Fibroblast of pulmonary artery (primary cell): ENCODE measurements at places on chromosomes 6 and 20.

GRCh38 chr6:17856306-17856705 lies 131.1 kb downstream of the KIF13A start:
- no peak for DNase-seq

DNA sequence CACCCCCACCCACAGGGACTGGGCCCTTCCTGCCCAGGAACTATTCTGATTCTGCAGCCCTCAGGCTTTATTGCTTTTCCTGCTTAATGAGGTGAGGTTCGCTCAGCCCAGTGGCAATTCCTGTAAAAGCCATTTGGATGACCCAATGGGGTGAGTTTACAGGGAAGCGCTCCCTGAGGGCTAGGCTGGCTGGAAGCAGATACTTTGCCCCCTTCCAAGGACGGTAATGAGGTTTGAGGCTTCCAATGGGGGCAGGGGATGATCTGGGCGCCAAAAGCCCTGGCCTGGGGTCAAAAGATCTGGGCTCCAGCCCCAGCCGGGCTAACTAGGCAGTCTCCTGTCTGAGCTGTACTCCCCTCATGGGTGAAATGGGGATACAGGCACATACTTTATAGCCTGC lies 41.8 kb downstream of the RIPOR3 start:
- no peak for DNase-seq

DNA sequence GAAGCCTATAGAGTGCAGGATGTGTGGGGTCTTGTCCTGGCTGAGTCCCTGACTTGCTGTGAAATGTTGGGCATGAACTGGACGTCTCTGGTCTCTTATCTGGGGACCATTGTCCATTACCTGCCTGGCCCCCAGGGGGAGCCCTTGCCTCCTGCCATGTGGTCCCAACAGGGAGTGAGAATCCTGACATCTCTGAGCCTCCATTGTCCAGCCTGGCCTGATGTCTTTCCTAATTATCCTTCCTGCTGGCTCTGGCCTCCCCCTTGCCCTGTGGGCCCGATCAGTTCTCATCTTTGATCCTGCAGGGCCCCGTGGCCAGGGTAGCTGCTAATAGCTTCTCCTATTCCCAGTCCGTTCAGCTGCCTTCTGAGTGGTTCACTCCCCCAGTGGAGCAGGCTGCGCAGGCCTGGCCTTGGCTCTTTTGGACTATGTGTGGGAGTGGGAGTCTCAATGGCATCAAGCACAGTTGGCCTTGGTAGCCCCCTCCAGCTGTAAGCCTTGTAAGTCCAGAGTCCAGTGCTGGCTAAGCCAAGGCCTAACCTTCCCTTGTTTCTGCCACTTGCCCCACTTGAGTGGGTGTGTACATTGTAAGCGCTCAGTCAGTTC lies 77.9 kb upstream of the RALY start:
- peak; percentile 24 for DNase-seq

GRCh38 chr6:136737871-136738691 lies 54.2 kb downstream of the MAP3K5 start:
- DNase-seq = peak; percentile 94

DNA sequence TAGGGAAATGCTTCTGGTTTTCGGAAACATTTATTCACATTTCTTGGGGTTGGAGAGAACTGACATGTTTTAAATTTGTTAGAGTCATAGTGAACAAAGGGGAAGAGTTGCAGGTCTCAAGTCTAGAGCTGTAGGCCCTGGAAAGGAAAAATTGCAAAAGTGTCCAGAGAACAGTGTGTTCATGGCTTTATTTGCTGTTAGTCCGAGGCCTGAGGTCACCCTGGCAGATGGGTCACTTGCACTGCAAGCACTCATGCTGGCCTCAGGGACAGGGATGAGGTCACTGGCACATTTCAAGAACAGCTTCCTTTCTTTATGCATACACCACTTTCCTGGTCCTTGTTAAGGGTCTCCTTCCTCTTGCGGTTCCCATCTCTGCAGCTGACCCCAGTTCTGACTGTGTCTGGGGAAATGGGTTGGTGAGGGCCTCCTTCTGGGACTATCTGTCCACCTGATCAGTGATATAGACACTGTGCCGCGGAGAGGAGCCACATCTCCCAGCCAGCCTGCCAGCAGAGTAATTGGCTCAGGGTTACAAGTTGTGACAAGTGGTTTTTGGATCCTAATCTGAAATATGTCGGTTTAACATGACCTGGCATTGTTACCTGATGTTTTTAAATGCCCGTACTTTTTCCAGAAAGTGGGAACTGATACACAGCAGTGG lies 194.0 kb downstream of the EYA4 start:
- DNase-seq = no peak
